ENCODE measurements at places on chromosomes 4 and X. TPM values are rescaled to one million over a fixed set of nuclear protein-coding genes. Genes with fewer than 3 reads are reported as not detected.
A peak's percentile ranks its signal among the peaks of the same experiment; 100 is the strongest.

- no peak for DNase-seq
Observed at GRCh38 chrX:46645614-46646013, 72.0 kb downstream of the CHST7 start.

DNA sequence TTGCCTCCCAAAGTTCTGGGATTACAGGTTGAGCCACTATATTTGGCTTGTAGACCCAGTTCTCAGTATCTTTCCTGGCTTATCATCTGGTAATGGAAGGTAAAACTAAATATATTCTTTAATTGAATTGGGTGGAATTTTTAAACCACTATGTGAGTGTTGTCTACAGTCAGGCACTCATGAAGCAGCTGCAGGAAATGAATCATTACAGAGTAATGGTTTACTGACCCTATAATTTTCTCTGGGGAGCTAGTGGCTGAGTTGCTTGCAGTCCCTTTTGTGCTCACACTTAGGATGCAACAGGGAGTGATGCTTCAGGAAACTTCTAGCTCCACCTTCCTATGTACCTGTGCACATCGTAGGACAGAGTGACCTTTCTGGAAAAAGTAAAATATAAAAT, 4.1 kb upstream of the UGT2B7 start:
- DNase-seq = peak; percentile 83

- peak; percentile 78 for DNase-seq
Observed at GRCh38 chr4:187128222-187128621, 404.6 kb upstream of the FAT1 start.

- no peak for DNase-seq
Observed at GRCh38 chr4:68132342-68132741, 2.7 kb upstream of the TMPRSS11F start.

GRCh38 chr4:85565761-85566480, 91.0 kb downstream of the ARHGAP24 start:
- no peak for DNase-seq

- DNase-seq = no peak
Observed at GRCh38 chr4:84563002-84563401, 19.9 kb upstream of the CDS1 start.

DNA sequence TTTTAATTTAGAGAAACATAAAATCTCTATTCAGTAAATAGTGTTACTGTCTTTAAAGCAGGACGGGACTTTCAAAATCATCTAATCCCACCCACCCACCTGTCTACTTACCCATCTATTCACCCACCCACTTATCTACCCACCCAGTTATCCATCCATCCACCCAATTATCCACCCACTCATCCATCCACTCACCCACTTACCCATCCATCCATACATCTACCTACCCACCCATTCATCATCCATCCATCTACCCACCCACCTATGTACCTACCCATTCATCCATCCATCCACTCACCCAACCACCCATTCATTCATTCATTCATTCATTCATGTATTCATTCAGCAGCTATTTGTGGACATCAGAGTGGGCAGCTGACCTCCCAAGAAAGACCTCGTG, 30.6 kb downstream of the MAN2B2 start:
- DNase-seq = no peak

- no peak for DNase-seq
Observed at GRCh38 chr4:160347197-160347596, 1244.3 kb downstream of the RAPGEF2 start.

DNA sequence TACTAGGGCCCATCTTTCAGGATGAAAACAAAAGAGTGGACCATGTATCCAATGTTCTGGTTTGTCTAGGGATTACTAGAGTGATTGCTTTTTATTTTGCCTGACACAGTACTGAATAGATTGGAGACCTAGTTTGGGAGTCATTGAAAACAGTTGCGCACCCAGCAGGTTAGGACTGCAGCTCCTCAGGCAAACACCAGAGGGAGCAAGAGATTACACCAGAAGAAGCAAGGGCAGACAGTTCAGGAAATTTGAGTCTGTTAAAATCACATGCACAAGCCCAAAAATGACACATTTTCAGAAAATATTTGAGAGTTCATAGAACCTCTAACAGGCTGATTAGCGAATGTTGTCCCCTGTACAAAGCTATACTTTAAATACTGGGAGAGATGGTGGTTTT, 55.6 kb downstream of the CYLC1 start:
- DNase-seq = peak; percentile 6

GRCh38 chr4:52266537-52267137, 215.5 kb downstream of the SPATA18 start:
- DNase-seq = no peak

- peak; percentile 59 for DNase-seq
Observed at GRCh38 chrX:10636337-10636736, 16.0 kb upstream of the MID1 start.

DNA sequence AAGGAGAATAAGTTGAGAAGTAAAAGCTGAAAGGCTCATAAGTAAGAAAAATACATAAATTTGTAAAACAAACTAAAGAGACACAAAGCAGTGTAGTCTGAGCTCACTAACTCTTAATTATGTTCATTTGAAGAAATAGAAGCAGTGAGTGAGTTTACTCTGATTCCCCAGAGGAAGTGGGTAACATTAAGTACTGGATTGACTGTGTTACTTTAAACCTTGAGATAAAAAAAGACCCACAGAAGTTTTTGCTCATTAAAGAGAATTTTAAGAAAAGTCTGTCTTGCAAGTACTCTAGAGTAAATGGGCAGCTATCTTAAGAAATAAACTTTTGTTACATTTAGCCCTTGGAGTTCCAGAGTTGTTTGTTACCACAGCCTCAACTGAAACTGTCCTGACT, 2466.9 kb downstream of the PCDH7 start:
- no peak for DNase-seq

DNA sequence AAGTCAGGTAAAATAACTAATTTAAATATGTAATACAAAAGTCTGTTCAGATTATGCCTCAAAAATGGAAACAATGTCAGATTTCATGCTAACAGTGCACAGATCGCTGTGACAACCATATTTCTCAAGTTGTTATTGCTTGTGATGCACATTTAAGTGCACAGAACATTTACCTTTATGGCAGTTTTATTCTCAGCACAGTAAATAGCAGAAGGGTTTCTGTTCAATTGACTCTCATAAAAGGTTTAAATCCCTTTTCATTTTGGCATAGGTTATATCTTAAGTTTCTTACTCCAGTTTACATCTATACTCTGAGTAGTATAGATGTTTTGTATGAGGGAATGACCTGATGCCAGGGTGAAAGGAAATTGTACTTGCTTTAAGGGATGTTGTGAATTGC, 247.8 kb downstream of the FSTL5 start:
- DNase-seq = no peak

DNA sequence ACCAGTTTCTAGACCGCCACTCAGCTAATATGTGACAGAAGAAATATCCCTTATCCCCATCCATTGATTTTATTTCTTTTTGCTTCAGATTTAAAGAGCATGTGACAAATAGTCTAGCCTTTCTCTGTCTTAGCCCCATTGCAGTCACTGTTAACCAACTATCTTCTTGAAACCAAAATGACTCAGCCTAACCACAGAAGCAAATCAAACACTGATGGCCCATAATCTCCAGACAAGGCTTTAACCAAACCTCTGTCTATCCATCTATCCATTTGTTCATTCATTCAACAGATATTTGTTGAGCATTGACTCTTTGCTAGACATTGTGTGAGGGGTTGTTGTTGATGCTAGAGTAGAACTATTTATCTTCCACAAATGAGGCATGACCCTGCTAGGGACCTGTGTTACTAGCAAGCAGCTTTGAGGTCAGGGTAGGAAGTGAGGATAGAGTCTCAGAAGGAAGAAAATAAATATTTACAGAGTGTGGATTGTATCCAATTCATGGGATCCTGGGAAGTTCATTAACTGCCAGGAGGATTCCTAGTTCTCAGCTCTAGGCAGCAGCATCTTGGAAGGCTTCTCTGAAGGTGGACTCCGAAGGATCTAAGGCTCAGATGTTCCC, 22.5 kb downstream of the HNRNPH2 start:
- DNase-seq = peak; percentile 60

- no peak for DNase-seq
Observed at GRCh38 chrX:149762696-149763614, 10.9 kb upstream of the HSFX1 start.

DNA sequence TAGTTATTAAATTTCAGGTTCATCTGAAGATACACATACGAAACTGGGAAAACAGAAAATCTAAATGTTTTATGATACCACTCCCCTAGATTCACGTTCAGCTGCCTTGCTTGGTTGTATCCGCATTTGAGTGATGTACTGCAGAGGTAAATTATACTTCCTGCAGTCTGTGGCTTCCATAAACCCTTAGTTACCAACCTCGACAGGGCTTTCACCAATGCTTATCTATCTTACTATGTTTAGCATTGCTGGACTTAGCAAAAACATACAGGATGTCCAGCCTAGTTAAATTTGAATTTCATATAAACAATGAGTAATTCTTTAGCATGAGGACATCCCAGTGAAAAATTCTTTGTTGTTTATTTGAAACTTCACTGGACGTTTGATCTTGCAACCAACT, 108.8 kb downstream of the TMA16 start:
- DNase-seq = no peak

DNA sequence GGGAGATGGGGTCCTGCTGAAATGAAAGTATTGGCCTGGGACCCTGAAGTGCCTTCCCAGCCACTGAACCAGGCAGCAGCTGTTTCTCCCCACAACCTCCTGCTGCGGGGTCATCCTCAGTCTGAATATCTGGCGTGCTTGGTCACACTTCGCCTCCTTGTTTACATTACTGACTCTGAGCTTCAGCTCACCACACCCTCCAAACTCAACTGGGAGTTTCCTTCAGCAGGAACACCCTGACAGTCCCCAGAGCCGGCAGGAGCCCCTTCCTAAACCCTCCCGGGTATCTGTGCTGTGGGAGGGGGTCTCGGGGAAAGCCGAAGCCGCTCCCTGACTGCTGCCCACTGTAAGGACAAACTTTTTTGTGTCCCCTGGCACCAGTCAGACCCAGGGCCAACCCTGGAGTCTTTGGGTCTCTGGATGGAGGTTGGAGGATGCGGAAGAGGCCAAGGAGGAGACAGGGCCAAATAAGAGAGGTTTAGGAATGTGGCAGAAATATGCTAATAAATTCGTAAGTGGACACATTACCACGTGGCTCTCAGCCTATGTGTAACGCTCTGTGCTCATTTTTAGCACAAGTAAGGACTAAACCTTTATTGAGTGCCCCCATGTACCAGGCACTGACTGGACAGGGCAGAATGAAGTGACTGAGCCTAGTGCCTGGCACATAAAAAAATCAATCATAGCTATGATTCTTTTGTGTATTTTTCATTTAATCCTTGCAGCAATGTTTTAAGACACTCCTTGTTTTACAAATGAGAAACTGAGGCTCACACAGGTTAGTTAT, 20.7 kb downstream of the FHDC1 start:
- peak; percentile 17 for DNase-seq

DNA sequence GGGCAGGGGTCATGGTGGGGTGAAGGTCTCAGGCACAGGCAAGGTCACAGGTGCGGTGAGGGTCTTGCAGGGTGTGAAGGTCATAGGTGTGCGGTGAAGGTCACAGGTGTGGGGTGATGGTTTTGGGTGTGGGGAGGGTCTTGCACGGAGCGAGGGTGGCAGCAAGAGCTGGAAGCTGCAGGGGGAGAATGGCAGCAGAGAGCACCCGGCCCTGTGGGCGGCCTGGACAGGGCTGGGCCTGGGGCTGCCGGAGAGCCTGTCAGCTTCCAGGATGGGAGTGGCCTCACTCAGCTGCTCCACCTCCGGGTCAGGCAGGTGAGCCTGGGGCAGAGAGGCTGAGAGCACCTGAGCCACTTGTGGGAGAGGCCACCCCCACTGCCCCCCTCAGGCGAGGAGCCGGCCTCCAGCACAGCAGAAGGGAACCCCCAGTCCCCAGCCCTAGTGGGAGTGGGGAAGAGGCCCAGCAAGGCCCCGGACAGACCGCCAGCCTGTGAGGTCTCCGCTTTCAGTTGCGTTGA, 1.5 kb downstream of the MSANTD1 start:
- DNase-seq = no peak

DNA sequence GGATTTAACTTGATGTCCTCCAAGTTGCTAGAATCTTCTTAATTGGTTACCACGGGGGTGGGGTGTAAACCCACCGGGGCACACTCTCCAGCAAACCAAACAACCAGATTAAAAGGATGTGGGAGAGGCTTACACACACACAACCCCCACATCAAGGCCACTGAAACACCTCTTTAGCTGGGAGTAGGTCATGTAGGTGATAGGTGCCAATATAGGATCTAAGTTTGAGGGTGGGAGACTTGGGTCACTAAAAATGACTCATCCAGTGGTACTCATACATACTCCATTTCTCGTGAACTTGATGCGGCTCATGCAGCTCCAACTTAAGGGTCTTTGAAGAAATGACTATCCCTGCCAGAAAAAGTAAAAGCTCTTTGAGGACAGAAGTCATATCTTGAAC, 20.5 kb upstream of the CD40LG start:
- DNase-seq = no peak

- DNase-seq = peak; percentile 36
Observed at GRCh38 chrX:135396109-135396508, 25.6 kb upstream of the SMIM10L2A start.

- peak; percentile 30 for DNase-seq
Observed at GRCh38 chr4:1410491-1411325, 4.5 kb upstream of the NKX1-1 start.

DNA sequence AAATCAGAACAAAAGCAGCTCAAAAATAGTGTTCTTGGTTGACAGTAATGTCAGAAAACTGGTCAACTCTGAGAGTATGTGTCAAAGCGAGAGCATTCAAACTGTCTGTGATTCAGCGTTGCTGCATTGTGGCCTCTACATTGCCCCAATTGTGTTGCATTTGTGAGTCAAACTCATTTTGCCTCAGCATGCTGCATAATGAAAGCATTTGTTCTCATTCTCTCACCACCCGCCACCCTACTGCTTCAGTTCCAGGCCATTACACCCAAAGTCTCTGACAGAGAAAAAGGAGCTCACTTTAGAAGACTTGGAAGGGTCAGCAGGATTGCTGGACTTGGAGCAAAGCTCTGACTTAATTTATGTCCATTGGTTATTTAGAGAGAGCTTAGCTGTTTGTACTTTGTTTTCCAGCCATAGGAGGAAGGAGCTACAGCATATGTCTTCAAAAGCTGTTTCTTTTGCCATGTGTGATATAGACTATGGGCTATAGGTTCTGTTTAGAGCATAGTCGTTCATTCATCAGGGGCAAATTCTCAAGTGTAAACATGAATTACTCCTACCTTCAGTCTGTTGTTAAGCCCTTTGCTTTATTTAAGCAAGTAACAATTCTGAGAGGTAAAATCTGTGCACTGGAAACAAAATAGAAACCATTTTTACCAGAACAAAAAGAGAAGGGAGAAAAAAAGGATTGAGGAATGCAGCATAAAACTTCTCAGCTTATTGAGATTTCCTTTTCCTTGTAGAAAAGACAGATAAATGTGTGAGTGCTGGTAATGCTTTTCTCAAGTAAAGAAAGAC, 153.4 kb upstream of the ANK2 start:
- peak; percentile 16 for DNase-seq

ZXDA gene
- 0.16 TPM for total RNA-seq

ACE2 gene
- total RNA-seq = not detected

ANXA5 gene
- total RNA-seq = 521 TPM

ZNF280C gene
- 7.5 TPM for total RNA-seq

MTMR8 gene
- 1.2 TPM for total RNA-seq

FAT1 gene
- 140 TPM for total RNA-seq

All from HT1080 (cell line).